ENCODE measurements at places on chromosomes 1 and 21. TPM values are rescaled to one million over a fixed set of nuclear protein-coding genes. Genes with fewer than 3 reads are reported as not detected.

ERRFI1 gene
- total RNA-seq, result not detected

GRCh38 chr1:207088701-207089626, at the start of gene C4BPB:
Gene C4BPB, plus strand, starts transcription at chr1:207088860. Its CDS starts 672 bp downstream, at chr1:207089532.
- no peak for DNase-seq

DNA sequence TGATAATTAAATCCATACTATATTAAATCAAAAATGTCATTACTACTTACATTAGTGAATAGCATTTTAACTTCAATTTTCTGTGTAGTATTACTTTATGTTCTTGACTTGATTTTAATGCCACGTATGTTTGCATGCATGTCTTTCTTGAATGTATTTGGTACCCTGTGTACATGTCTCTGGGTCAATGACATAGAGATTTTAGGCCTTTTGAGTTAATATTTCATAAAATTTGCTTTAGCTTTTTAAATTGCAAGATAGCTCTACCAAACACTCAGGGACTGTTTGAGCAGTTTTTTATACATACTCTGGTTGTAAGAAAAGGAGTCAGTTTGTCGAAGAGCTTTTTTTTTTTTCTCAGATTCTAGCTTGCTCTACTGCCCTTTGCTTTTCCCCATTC, 1.5 kb downstream of the MLLT11 start:
- DNase-seq, result no peak

- DNase-seq, result no peak
Observed at GRCh38 chr1:218101409-218101808, 183.7 kb upstream of the RRP15 start.

DIRAS3 gene
- not detected for total RNA-seq

DNA sequence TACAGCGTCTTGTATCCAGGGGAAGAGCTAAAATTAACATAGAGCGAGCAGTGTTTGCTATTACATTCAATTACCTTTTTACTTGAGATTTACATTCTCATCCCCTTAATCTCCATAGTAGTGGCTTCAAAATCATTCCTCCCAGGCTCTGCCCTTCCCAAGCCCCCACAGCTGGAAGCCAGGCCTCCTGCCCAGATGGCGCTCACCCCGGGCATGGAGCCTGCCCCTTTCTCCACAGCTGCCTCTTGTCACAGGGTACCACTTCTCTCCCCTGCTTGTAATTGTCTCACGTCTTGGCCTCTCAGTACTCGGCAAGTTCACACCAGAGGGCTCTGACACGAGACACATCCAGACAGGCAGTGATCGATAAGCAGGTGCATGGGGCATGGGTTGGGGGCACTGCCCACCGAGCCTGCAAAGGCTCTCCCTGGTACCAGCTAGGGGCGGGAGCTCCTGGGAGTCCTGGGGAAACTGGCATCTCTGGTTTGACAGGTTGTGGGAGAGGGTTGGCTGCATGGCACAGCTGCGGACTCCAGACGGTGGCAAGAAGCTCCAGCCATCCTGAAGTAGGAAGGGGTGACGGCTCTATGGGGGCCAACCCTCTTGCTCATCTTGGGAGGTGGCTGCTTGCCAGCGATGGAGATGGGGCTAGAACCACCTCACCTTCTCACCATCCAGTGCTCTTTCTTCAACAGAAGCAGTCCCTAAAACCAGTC, 20.1 kb downstream of the CASZ1 start:
- DNase-seq, result no peak

GRCh38 chr1:90114521-90115141, 119.7 kb downstream of the ZNF326 start:
- DNase-seq, result peak; percentile 51

SNX7 gene
- not detected for total RNA-seq

TMEM222 gene
- 29.5 TPM for total RNA-seq

- no peak for DNase-seq
Observed at GRCh38 chr1:230068621-230068873, 1.5 kb downstream of the GALNT2 start.

GRCh38 chr1:230337266-230337665, 88.9 kb downstream of the PGBD5 start:
- DNase-seq, result no peak

KLHL21 gene
- 7.6 TPM for total RNA-seq

DNA sequence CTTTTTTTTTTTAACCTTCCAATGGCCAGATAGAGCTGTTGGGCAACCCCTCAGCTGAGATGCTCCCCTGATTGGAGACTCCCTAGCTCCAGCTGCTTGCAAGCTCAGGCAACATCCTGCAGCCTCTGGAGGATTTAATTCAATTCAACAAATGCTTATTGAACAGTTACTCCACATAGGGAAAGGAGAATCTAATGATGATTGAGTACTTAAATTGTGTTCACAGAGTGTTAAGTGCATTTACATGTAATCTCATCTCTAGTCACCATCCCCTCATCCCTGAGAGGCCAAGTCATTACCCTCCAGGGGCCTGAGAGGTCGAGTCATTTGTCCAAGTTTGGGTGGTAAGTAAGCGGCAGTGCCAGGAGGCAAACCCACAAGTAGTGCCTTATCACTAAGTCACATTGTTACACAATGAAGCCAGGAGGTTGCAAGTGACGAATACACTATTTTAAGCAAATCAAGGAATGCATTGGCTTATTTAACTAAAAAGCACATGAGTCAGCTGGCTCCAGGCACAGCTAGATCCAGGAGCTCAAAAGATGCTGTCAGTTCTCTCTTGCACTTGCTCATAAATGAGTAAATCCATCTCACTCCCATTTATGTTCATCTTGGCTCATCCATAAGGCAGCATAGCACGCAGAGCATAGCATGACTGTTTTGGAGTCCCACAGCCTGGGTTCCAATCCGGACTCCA, 64.3 kb downstream of the OPTC start:
- DNase-seq, result no peak

RNU1-1 gene
- 1,968 TPM for total RNA-seq

DNA sequence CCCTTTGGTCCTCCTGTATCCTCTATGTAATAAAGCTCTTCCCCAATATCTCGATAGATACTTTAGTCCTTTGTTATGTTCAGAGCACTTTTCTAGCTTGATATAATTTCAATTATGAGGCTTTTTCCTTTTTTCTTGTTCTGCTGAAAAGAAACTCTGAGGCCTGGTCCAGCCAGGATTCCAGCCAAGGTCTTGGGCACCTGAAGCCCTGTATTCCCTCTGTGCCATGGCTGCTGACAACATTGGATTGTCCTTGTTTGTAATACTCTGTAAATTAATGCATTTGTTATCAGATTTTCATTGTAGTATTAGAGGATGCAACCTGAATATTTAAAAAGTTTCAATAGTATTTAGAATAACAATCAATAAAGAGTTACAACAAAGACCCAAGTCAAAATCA, 67.9 kb upstream of the ADAMTS5 start:
- no peak for DNase-seq

CA6 gene
- not detected for total RNA-seq

DNA sequence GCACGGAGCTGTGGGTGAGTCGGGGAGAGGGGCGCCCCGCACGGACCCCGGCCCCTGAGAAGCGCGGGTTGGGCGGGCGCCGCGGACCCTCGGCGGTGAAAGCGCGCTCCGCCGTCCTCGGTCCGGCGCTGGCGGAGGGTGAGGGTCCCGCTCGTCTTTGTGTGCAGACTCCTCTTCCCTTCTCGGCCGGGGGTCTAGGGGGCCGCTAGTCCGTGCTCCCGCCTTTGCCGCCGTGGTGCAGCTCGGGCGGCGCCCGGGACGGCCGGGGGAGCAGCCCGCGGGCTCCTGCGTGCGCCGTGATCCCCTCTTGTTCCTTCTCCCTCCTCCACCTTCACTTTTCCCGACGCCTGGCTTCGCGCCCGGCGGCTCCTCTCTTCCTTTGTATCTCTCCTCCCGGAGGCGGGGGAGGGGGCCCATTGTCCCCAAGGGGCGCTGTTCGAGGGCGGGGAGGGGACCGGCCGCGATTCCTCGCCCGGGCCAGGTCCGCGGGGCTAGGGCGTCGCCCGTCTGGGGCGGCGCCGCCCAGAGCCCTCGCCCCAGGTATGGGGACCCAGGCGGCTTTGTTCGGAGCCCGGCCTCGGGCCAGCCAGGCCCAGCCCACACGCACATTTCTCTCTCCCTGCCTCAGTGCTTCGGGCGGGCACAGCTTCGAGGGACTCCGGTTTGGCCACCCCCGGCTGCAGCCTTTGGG, 519 bp downstream of the FNBP1L start:
- no peak for DNase-seq

DNA sequence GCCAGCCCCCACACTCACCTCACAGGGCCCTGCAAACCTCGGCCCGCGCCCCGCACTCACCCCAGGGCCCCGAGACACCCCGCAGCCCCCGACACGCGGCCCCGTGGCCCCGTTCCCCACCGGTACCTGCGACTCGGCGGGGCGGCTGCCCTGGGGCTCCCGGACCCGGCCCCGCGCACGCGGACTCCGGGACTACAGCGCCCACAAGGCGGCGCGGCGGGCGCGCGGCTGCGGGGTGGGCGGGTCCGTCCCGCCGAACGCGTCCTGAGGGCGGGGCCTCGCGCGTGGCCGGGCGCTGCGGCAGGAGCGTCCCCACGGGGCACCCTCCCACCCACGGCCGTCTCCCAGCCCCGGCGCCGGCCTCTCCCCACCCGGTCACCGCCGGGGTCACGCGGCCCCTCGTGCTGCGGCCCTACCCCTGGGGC, at the start of gene SLC19A1:
Gene SLC19A1, minus strand, starts transcription at position 199 of the 425 bp plus-strand sequence. CDS start 4,481 bp downstream, outside the sequence.
- peak; percentile 73 for DNase-seq

- DNase-seq, result no peak
Observed at GRCh38 chr21:34580181-34580700, 34.7 kb downstream of the RCAN1 start.

ALX3 gene
- not detected for total RNA-seq

DNA sequence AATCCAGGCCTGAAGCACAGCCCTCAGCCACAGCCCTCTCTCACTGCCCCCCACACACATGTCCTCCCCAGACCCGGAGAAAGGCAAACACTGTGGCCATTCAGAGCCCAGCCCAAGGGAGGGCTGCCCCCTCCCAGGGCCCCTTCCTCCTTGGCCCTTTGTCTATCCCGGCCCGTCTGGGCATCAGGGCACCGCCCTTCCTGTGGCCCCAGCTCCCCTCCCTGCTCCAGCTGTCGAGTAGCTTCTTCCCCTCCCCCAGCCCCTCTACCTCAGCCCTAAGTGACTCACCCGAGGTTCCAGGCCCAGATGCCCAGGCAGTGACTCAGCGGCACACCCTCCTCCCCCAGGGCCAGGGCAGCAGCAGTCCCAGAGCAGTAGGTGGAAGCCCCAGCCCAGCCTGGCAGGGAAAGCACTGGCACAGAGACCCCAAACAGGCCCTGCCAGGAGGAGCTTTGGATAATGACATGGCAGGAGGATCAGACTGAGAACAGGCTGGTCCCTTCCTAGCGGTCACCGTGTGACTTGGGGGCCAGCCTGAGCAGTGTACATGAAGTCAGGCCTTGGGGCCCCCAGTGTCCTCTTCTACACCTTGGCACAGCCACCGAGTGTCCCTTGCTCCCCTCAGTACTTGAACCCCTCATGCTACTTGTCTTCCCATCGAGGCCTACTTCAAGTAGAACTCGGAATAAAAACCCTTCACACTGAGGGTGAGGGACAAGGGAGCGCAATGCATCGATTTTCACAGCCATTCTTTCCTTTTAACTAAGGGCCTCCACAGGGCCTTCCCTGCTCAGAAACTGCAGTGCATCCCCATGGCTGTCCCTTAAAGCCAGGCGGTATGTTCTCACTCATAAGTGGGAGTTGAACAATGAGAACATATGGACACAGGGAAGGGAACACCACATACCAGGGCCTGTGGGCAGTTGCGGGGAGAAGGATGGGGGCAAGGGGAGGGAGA, 1.0 kb upstream of the S100A2 start:
- no peak for DNase-seq

DNA sequence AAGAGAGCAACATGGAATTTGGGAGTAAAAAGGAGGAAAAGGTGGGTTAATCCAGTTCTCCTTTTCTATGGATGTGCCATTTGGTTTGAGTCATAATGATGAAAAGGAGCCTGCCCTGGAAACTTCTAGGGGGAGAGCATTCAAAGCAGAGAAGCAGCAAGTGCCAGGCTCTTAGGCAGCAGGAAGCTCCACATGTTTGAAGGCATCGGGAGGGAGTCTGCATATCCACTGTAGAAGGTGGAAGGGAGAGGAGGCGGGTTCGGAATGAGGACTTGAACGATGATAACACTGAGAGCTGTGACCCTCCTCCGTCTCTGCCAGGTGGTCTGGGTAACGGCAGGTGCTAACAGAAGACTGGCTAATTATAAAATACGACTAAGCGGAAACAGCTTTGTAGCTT, 128.2 kb downstream of the RYR2 start:
- no peak for DNase-seq

GRCh38 chr1:2242814-2243725, 15.0 kb downstream of the SKI start:
- DNase-seq, result no peak

DNA sequence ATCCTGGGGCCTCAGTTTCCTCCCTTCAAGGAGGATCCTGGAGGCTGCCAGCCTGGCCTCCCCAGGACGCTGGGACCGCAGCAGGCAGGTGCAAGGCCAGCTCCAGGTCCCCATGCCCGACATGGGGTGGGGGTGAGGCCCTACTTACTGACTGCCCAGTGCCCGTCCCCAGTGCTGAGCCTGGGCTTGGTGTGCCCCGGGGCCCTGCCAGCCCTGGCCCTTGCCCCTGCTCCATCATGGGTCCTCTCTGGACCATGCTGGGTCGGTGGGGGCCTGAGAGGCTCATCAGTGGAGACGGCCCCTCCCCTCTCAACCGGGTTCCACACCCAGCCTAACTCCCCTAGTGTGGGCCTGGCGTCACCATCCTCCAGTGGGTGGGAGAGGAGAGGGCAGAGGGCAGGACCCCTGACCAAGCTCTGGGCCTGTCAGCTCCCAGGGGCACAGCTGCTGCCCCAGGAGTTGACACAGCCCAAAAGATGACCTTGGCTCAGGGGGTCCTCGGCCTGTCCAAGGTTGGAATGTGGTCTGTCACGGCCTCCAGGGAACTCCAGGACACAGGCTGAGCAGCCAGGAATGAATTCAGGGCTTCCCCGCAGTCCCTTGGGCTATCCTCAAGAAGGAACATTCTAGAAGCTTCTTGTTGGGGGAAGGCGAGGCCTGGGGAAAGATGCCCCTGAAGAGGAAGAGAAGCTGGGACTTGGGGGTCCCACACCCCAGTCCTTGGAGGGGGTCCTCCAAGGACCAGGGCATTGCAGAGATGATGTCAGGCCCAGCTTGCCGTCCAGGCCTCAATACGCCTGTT, 17.6 kb upstream of the ARF1 start:
- DNase-seq, result no peak

Measured in OCI-LY7 (cell line).